ENCODE measurements at places on chromosomes 7 and 10.

- no peak for DNase-seq
These were observed 870.5 kb downstream of the LRMDA start for GRCh38 chr10:76301950-76302349.

- no peak for DNase-seq
These were observed 5.7 kb upstream of the GOT1 start for GRCh38 chr10:99435986-99436638.

DNA sequence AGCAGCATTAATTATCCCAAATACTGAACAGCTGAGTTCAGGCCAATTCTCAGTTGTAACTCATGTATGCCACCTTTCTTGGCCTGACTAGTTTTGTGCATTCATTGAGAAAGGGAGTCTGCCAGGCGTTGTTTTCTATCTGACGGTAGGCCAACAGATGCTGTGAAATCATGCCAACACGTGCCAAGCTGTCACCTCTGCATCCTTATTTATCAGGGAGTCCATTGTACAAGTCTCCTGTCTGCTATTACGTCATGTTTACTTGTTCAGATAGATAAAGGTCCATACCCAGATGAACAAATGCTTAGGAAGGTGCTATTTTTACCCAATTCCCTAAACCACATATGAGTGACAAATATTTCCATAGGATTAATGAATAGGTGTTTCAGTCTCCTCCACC is 127.2 kb upstream of the CDK6 start:
- DNase-seq: no peak

GRCh38 chr7:137953043-137953664 is 48.7 kb downstream of the CREB3L2 start:
- DNase-seq: no peak

DNA sequence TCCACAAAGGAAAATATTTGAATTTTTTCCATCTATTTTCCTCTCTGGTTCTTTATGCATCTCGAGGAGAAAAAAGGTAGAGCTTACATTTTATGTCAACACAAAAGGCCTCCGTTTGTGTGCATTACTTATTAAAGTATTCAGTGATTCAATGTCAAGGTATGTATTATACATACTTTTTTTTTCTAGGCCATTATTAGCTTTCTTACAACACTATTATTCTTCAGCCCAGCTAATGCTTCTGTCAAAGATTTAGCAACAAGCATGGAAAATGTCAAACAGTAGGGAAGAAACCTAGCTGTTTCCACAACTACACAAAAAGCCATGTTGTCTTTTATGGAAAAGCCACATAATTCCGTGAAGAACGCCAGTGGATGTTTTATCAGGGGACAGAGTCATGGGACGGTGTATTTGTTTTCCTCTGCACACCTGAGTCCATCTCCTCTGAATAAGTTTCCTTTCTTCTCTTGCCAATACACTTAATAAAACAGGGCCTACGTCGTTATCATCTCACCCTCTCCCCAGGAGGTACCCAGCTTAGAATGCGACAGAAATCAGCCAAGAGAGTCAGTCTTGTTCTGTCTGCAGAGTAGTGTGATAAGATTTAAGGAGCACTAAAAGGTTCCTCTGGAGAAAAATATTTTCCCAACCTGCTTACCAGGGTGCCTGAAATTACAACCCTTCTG is 209.7 kb upstream of the AUTS2 start:
- no peak for DNase-seq

DNA sequence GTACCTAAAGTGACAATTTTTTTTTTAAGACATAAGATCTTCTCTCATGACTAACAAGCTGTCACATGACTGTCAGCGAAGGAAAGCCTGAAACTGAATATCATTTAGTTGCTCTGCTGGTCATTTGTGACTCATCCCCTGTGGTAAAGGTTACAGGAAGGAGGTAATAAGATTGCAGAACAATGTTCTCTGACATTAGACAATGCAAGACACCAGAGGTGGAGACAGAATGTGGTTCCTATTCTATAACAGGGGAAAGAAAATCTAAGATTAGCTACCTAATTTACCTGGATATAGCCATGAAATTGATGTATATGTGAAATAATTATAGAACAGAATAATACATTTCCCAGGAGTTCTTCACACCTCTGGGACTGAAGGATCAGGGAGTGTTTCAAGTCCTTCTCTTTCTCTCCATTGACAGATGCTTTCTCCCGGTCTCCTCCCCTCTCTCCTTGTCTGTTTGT is 47.7 kb downstream of the LRGUK start:
- no peak for DNase-seq

GRCh38 chr7:120964088-120964487 is 13.5 kb downstream of the ING3 start:
- no peak for DNase-seq

GRCh38 chr7:138776166-138776833 is 21.5 kb upstream of the TMEM213 start:
- DNase-seq: peak; percentile 80

GRCh38 chr10:33704214-33704830 is 369.9 kb upstream of the NRP1 start:
- DNase-seq: no peak

DNA sequence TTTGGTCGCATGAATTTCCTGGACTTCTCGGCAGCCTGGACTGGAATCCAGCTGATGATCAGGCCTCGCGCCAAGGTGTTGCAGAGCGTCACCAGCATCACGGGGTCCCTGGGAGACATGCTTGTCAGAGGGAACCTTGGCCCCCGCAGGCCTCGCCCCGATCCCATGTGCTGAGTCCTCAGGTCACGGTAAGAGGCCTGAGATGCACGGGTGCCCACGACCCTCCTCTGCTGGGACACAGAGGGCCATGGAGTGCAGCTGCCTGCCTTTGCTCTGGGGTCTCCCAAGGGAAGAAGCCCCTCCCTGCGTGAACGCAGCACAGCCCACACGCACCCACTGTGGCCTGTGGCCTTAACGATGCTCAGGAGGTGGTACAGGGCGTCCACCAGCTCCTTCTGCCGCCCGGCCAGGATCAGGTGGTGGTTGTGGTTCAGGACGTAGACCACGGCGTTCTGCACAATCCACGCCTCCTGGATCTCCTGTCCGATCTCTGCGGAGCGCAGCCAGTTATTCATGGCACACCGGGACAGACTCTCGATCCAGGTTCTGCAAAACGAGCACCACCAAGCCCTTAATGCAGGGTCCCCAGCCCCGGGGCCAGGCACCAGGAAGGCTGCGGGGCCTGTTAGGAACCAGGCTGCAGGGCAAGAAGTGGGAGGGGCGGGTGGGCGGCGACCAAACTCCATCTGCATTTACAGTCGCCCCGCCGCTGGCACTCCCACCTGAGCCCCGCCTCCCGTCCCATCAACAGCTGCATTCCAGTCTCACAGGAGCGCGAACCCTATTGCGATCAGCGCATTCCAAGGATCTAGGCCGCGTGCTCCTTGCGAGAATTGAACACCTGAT is 29.4 kb downstream of the CFAP46 start:
- no peak for DNase-seq

DNA sequence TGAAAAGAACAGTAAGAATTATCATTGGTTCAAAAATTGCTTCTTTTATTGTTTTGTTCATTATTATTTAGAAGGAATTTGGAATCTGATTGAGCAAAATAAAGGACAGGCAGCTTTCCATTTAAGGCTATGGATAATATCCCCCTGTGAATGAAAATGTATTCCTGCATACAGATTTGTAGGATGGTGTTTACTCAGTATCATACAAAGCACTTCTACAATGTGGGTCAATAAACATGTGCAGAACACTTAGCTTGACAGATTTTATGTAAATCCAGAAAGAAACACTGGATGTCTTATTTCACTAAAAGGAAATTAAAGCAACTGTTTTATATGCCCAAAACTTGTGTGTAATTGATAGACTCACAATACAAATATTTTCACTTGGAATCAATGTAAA is 189.7 kb downstream of the THSD7A start:
- no peak for DNase-seq
